ENCODE measurements at places on chromosomes 6 and 20.

GRCh38 chr20:24653306-24653705 lies 183.9 kb downstream of the SYNDIG1 start:
- no peak for DNase-seq

DNA sequence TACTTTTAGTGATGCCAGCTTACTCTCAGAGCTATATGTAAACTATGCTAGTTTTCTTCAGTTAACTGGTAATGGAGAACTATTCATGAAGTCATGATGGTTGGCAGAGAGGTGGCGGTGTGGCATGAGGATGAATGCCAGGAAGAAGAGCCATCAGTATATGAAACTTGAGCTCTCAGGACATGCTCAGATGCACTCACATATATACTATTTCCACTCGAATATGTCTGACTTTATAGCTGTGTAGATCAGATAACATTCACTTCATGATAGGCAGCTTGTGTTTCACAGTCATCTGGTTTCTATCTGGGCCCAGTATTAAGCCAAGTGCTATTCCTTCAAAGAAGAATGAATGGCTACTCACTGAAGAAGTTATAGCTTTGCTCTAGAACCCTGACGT lies 46.2 kb upstream of the CEP85L start:
- DNase-seq: no peak

DNA sequence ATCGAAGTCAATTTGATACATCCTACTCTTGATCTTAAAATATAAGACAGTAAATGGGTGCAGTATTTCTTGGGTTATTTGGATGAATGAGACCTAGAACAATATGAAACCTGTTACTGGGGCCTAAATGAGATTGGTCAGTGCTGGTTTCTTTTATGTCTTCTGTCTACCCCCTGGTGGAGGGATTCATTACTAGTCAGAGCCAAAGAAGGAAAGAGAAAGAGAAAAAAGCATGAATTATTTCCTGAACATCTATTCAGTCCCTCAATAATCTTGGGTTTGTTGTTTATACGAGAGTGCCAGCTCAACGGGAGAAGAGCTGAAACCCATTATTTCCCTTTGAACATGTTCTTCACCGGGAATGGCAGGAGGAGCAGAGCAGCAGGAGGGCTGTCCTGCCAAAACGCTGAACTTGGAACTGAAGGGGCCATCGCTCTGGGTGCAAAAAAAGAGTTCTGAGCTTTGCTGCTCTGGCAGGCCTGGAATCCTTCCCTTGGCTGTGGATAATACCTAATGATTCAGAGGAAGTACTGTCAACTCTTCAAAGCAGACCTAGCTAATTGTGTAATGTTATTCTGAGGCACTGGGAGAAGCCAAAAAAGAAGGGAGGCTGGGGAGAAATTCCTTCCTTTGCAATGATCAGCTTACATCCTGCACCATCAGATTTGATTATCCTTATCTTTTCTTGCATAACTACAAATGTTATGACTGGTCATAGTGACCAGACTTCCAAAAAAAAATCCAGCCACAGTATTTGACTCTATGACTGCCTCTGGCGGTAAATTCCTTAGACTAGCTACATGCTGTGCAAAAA lies 72.0 kb downstream of the BLOC1S5 start:
- DNase-seq: peak; percentile 77

- no peak for DNase-seq
Measured at GRCh38 chr6:83155794-83156193, 37.3 kb downstream of the PGM3 start.

DNA sequence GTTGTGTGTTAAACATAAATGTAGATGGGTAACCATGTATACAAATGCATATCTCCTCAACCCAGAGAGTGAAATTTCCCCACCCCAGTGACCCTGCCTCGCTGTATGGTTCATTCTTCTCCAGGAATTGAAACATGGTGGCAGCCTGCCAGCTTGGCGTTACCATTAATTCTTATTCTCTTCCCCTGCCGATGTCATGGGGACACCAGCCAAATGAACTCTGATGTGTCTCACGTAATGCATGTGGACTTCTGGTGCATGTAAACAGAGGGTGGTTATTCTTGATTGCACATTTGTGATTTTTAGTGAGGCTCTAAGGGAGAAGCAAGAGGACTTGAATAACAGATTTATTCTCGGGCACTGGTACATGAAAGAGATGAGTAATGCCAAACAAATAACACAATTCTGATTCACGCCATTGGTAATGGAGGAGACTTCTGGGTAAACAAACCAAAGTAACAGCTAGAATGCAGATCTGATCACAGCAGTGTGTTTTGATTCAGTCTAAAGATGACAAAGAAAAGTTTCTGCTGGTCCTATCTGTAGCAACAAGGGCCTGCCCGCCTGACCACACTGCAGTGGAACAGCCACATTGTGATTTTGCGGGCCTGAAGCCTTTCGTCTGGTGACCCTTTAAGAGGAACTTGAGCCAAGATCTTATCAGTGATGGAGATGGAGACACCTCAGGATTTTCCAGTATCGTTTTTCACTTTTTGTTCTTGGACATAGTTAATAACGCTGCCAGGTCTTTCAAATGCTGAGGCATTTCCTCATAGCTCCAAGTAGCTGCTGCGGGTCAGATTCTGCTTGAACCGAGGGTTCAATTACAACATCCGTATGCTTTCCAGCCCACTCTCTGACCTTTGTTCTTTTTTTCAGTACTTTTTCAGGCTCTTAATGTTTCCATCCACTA lies 171.8 kb upstream of the AKAP12 start:
- peak; percentile 84 for DNase-seq

DNA sequence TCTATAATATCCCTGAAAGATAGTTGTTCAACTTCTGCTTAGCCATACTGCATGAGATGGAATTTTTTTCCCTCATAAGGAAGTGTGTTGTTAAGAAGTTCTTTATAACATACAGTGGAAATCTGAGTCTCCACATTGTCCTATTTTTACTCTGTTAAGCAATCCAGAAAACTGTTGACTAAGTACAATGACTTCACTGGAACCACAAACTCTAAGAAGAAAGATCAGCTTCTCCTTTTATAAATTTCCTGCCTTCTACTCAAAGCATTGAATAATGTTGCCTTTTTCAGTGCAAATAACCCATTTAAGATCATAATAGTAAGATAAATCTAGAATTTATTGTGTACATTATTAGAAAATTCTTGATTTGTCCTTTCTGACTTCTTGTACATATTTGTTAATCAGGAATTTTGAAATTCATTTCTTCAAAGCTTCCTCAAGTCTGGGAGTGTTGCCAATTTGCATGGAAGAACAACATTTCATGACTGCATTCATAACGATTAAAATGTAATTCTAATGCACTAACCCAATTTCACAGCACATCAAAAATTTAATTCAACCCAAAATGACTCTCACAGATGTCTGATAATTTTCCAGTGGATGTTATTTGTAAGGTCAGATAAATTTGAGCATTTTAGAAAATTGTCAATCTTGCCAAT lies 45.6 kb upstream of the ANKEF1 start:
- DNase-seq: peak; percentile 74

DNA sequence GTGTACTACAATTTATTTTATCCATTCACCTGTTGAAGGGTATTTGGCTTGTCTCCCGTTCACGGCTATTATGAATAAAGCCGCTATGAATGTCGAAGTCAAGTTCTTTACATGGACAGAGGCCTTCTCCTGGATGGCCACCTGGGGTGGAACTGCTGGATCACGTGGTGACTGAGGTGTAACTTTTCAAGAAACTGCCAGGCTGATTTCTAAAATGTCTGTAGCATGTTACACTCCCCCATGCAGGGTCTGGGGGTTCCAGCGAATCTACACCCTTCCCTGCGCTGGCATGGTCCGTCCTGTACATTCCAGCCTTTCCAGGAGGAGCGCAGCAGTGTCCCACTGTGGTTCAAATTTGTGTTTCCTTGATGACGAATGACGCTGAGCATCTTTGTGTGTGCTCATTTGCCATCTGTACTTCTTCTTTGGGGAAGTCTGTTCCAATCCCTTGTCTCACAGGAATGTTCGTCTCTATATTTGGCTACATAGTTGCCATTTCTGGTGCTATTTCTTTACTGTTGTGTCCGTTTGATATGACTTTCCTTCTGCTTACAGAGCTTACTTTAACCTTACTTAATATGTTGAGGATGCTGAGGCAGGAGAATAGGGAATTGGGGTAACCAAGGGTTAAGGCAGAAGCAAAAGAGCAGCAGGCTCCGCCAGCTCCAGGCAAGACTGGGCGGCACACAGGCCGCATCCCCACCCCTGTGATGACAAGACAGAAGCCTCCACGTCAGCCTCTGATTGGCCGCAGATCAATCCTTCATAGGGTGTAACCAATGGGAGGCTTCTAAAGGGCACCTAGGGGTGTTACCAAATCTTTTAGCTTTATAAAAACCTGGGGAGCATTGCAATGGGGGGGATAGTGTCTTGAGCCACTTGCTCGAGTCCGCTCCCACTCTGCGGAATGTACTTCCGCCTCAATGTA lies 106.6 kb downstream of the TAF4 start:
- no peak for DNase-seq

DNA sequence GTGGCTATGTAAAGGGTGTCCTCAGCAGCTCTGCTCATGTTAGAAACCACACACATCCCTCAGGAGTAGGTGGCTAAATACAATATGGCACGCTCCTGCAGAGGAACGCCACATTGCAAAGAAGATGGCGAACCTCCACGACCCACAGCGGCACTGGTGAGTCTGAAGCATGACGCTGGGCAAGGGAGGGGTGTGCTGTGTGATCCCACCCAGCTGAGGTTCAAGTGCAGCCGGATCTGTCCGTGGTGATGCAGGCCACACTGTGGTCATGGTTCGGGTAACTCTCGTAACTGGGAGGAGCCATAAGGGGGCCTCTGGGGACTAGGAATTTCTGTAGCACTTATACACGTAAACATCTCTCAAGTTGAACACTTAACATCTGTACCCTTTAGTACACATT lies 23.4 kb upstream of the APMAP start:
- DNase-seq: no peak

DNA sequence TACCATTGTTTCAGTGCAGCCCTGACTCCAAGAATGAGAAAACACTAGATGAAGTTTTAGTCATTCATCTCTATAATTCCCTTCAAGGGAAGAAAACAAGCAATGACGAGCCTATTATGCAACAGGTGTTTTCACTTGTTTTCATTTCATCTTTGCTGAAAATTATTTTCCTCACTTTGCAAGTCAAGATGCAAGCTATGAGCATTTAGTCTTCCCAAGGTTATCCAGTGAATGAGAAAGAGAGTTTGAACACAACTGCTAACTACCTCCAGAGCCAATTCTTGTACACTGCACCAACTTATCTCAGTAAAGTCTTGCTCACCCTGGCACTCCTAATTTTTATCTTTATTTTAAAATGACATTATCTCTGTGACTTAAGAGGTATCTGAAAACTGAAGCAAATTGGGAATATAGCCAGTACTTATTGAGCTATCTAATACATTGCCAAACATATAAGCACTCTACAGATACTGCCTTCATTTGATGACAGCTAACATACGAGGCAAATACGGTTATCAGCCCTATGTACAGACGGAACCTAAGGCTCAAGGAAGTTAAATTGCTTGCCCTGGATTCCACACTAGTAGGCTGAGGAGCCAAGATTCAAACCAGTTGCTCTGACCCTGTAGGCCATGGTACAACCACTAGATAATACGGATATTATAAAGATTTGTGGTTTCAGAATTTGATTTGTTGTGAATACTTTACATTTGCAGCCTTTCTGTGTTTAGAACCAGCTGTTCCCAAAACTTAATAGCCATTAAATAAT lies 36.8 kb downstream of the MOXD1 start:
- no peak for DNase-seq
